Activated naive CD8-positive, alpha-beta T cell treated with anti-CD3 and anti-CD28 coated beads, Interleukin-2, amount 10 ng/mL, durations not matched to agents 7 days and 5 days (primary cell): ENCODE measurements at places on chromosomes 5 and 9. TPM values are rescaled to one million over a fixed set of nuclear protein-coding genes. Genes with fewer than 3 reads are reported as not detected.
A peak's percentile ranks its signal among the peaks of the same experiment; 100 is the strongest.

- DNase-seq: peak; percentile 68
These were observed 78.9 kb upstream of the RPS23 start for GRCh38 chr5:82356808-82357671.

- DNase-seq: no peak
These were observed 251.0 kb downstream of the LRRC70 start for GRCh38 chr5:62829604-62829986.

- no peak for DNase-seq
These were observed 513.4 kb upstream of the MEF2C start for GRCh38 chr5:89396278-89396954.

GRCh38 chr9:126721564-126721981 is 83.3 kb upstream of the ZBTB43 start:
- DNase-seq: peak; percentile 52

- no peak for DNase-seq
These were observed 75.3 kb downstream of the C9orf153 start for GRCh38 chr9:86184138-86184524.

- DNase-seq: no peak
These were observed 8.3 kb downstream of the GRIN1 start for GRCh38 chr9:137147091-137147792.

DNA sequence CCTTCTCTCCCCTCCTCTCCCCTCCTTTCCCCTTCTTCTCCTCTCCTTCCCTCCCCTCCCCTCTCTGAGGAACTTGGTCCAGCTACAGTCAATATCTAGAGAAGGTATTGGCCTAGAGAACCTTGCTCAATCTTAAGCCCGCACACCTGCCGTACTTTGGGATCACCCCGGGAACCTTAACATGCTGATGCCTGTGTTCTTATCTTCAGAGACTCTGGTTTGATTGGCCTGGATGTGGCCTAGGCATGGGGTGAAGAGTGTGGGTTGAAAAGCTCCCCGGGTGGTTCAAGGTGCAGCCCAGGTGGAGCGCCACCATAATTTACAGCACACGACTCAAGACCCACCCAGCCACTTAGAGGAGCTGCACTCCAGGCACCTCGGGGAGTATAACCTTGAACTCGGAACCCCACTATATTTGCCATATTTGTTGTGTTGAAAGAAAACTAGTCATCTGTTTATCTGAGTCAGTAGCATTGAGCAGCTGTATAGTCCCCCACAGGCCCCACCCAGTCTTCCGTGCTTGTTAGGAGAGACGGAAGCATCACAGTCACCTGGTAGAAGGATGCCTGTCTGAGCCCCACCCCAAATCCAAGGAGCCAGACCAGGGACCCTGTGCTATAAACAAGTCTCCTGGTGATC is 14.4 kb upstream of the PHF19 start:
- DNase-seq: peak; percentile 59

- DNase-seq: no peak
These were observed 93.5 kb upstream of the HAND1 start for GRCh38 chr5:154571325-154572035.

C9orf50 gene
- not detected for total RNA-seq

ATP10B gene
- total RNA-seq: not detected
